ENCODE measurements at places on chromosomes 5 and 9.

DNA sequence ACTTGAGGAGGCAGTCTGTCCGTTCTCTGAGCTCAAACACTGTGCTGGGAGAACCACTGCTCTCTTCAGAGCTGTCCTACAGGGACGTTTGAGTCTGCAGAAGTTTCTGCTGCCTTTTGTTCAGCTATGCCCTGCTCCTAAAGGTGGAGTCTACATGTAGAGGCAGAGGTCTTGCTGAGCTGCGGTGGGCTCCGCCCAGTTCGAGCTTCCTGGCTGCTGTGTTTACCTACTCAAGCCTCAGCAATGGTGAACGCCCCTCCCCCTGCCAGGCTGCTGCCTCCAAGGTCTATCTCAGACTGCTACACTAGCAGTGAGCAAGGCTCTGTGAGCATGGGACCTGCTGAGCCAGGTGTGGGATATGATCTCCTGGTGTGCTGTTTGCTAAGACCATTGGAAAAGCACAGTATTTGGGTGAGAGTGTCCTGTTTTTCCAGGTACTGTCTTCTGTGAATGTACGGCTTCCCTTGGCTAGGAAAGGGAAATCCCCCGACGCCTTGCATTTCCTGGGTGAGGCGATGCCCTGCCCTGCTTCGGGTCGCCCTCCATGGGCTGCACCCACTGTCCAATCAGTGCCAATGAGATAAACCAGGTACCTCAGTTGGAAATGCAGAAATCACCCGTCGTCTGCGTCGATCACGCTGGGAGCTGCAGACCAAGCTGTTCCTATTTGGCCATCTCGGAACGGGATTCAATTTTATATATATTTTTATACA lies 58.5 kb downstream of the CNTRL start:
- DNase-seq = no peak

- DNase-seq = no peak
Observed at GRCh38 chr5:103480246-103480645, 82.3 kb downstream of the NUDT12 start.

DNA sequence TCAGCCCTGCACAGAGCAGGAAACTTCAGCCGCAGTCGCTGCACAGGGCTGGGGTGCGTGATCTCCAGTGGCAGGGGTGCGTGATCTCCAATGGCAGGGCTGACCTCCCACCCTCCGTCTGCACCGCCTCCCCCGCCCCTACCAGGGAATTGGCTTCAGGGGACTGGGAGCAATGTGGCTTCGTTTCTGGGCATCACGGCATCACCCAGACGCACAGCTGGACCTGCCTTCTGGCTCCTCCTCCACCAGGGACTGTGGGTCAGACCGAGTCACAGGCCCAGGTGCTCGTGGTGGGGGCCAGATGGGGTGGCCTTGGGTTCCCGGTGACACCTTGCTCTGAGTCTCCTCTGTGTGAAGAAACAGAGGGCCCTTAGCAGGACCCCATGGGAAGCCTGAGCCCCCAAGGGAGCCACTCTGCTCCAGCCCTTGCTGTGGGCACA lies 51.1 kb downstream of the AHRR start:
- no peak for DNase-seq

- DNase-seq = no peak
Observed at GRCh38 chr5:148002451-148002850, 61.3 kb upstream of the SPINK5 start.
